ENCODE measurements at places on chromosomes 7 and 10.

GRCh38 chr10:73552819-73553715, 38.1 kb downstream of the USP54 start:
- no peak for DNase-seq

GRCh38 chr7:36393826-36394225, 4.2 kb downstream of the ANLN start:
- no peak for DNase-seq

DNA sequence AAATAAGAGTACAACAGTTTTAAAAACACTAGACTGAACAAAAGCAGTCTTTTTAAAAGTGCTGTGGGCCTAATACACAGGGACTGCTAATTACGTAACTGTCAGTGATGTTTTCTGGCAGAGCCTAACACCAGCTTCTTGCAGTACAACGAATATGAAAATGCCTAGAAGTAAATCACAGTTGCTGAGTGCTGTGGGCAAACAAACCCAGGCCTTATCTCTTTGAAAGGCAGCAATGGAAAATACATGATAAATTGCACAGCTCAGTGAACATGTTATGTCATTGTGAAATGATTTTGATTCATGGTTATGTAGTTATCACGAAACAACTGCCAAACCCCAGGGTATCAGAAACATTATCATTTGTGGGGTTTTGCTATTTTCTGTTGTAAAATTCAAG, 428.4 kb downstream of the GFRA1 start:
- DNase-seq, result no peak

DNA sequence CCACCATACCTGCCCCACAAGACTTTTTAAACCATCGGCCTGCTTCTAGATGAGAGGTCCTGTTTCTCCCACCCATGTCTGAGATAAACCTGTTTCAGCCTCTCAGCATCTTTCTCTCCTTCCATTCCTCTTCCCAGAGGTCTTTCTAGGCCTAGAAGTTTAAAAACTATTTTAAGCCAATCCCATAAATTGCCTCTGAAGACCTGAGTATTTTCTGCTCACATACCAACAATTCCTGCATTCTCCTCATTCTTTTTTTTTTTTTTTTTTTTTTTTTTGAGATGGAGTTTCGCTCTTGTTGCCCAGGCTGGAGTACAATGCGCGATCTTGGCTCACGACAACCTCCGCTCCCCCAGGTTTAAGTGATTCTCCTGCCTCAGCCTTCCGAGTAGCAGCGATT, 262.9 kb upstream of the AUTS2 start:
- DNase-seq, result no peak

GRCh38 chr10:106011250-106011649, 1153.3 kb downstream of the SORCS1 start:
- DNase-seq, result no peak

All from activated CD4-positive, alpha-beta T cell treated with anti-CD3 and anti-CD28 coated beads, Interleukin-10, Interleukin-2, amounts not matched to agents 100 ng/mL and 50 ng/mL, durations not matched to agents 16 hours and 8 hours (primary cell).